ENCODE measurements at places on chromosomes 11 and 22. TPM values are rescaled to one million over a fixed set of nuclear protein-coding genes. Genes with fewer than 3 reads are reported as not detected.

- no peak for DNase-seq
Measured at GRCh38 chr11:125952559-125952958, 6.7 kb downstream of the VSIG10L2 start.

DNA sequence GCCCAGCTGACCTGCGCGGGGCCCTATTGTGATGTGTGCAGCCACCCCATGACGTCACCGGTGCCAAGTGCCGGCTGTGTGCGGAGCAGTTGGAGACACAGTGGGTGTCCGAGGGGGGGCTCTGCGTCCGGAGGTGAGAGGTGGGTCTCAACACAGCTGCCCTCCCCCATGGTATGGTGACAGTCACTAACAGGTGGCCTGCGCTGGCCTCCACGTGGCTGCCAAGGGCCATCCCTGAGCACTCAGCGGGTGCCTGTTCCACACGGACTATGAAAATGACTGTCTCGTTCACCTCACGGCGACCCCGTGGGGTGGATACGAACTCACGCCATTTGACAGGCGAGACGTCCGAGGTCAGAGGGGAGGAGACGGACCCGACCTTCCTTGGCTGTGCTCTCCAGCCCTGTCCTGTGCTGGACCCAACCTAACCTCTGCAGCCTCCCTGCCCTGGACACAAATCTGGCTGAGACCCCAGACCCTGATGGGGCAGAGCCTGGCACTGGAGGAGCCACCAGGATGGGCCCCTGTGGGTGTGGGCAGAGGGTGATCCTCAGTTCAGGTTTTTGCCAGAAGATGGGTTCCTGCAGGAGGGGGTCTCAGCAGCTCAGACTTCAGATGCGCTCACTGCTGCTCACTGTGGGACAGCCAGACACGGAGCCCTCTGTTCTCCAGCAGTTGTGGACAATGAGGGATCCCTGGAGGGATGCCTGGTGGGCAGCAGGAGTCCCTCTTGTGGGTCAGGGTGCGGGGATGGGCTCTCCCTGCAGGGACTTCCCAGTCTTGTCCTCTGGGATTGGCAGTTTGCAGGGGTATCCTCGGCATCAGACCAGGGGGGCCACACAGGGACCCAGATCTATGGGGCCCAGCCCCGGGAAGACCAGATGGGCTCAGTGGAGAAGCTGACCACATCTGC lies 6.3 kb downstream of the HRAS start:
- no peak for DNase-seq

DNA sequence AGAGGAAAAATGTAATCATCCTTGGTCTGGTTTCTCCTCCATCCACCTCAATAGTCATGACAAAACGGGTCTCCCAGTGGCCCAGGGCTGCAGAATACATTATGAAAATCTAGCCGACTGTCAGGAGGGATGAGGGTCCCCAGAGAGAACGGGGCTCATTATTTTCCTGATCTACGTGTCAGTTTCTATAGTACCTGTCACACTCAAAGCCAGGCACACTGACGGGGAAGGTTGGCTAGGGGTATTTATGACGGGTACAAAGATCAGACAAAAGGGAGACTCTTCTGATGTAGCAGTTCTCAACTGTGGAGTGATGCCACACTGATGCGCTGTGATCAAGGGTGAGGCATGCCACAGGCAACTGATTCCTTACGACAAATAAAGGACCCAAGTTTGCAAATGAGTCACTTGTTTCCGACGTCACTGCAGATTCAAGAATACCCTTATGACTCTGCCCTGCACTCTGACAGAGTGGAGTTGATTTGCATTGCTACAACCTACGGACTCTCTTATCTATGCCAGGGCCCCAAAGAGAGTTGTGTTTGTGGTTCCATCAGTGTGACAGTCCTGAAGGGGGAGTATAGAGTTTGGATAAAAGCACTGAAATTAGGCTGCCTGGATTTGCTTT lies 188.2 kb upstream of the TBCEL start:
- DNase-seq: no peak

DNA sequence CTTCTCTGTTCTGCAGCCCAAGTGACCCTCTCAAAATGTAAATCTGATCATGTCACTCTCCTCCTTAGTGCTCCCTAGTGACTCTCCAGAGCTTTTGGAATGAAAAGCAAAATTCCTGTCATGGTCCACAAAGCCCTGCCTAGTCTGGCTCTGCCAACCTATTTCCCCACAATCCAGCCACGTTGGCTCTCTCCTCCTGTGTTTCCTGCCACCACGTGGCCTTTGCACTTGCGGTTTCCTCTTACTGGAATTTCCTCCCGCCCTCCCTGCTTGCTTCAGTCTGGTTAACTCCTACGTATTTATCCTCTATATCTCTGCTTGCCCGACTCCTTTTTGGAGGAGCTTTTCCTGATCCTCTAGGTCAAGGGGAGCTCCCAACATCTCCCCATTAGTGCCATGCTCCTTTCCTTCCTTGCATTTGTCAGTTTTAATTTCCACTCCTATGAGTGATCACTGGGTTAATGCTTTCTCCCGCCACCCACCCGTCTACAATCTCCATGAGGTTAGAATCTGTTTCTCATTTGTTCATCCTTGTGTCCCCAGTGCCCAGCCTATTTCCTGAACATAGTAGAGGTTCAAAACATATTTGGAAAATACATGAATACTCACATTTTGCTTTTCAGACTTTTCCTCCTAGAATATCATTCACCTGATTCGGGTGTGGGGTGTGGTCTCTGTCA lies 11.5 kb downstream of the NNMT start:
- DNase-seq: peak; percentile 37

GRCh38 chr11:45881708-45882368 lies 3.6 kb upstream of the MAPK8IP1 start:
- no peak for DNase-seq

GRCh38 chr11:130032931-130033330 lies 30.3 kb upstream of the PRDM10 start:
- DNase-seq: no peak

Gene TBX10
- total RNA-seq: not detected

Gene ZC3H12C
- 10.9 TPM for total RNA-seq

All from uterus (tissue), 4 donors.